Mesenteric fat pad (tissue), 1 donor: ENCODE measurements at places on chromosomes 16 and 17. TPM values are rescaled to one million over a fixed set of nuclear protein-coding genes. Genes with fewer than 3 reads are reported as not detected.
A peak's percentile ranks its signal among the peaks of the same experiment; 100 is the strongest.

- peak; percentile 59 for DNase-seq
Observed at GRCh38 chr17:67336859-67337258, 29.5 kb downstream of the PSMD12 start.

DNA sequence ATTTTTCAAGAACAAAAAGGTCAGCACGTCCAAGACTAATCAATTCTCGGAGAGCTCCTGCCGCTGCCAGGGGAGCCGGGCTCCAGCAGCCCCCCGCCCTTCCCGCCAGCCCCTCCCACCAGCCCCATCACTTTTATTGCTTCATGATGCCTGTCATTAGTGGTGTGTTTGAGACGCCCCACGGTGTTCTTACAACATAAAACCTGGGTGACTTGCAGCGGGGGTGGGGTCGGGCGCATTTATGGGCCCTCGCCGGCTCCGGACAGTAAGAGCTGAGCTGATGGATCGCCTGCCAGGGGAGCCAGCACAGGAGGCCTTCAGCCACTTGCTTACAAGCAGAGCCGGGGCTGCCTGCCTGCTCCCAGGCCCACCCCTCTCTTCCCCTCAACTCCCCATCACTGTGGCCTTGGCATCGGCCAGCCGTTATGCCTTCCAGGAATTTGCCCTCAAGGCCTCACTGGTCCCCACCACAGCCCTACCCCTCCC, 82.9 kb upstream of the CBX4 start:
- no peak for DNase-seq

GRCh38 chr16:56038564-56039098, 152.7 kb upstream of the GNAO1 start:
- no peak for DNase-seq

GRCh38 chr16:72247821-72248253, 75.9 kb upstream of the PMFBP1 start:
- DNase-seq, result no peak

IRX5 gene
- not detected for total RNA-seq

LGALS9B gene
- total RNA-seq, result not detected
